ENCODE measurements at places on chromosomes 12 and 14.

- DNase-seq = no peak
These were observed 14.6 kb upstream of the HDAC7 start for GRCh38 chr12:47834199-47834903.

DNA sequence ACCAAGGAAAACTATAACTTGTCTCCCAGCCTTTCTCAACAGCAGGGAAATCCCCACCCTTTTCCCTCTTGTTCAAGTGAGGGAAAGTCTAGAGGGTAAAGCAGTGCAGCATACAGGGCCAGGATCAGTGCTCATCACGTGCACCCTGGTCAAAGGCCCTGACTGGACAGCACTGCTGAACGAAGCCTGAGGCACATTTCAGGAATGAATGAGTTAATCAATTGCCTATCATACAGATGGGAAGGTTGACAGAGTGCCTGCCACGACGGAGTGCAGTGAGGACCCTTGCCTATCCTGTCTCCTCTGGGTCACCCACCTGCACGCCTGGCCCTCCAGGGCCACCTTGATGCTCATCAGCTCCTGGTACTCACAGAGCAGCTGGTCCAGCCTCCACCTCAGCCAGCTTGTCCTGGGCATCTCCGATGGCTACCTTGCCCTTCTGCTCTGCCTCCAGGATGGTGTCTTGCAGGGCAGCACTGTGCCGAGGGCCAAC lies 11.7 kb upstream of the KRT73 start:
- DNase-seq = no peak

- DNase-seq = no peak
These were observed 597 bp downstream of the SOAT2 start for GRCh38 chr12:53103860-53104305.

DNA sequence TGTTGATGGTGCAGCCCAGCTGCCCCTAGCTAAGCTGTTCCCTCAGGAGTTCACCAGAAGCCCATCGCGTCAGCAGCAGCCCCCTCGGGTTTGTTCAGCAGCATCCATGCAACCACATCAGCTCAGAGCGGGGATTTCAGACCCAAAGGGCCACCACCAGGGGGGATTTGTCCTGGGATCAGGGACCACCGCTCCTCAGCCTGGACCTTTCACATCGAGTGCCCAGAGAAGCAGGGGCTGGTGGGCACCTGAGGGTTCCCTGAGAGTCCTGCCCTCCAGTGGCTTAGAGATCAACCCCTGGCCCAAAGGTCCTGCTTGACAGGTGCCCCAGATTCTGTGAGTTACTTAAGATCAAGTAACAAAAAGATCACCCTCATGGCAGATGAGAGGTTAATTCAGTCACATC lies 65.9 kb upstream of the C14orf180 start:
- DNase-seq = no peak

GRCh38 chr12:124608450-124608870 lies 41.0 kb upstream of the NCOR2 start:
- no peak for DNase-seq

DNA sequence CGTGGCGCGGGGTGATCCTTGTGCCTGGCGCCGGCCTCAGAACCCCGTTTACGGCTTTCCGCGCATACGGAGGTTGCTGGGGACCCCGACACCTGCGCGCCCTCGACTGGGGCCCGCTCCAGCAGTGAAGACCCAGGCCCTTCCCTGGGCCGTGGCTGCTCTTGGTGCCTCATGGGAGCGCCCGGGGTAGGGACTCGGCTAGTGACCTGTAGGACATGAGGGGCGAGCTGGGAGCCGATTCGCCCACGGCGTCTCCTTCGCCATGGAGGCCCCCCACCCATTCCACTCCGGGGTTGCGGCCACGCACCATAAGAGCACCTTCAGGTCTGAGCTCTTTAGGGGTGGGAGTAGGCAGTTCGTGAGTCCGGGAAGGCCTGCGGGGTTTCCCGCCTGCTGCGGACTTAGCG lies 14.2 kb upstream of the PAX9 start:
- no peak for DNase-seq

DNA sequence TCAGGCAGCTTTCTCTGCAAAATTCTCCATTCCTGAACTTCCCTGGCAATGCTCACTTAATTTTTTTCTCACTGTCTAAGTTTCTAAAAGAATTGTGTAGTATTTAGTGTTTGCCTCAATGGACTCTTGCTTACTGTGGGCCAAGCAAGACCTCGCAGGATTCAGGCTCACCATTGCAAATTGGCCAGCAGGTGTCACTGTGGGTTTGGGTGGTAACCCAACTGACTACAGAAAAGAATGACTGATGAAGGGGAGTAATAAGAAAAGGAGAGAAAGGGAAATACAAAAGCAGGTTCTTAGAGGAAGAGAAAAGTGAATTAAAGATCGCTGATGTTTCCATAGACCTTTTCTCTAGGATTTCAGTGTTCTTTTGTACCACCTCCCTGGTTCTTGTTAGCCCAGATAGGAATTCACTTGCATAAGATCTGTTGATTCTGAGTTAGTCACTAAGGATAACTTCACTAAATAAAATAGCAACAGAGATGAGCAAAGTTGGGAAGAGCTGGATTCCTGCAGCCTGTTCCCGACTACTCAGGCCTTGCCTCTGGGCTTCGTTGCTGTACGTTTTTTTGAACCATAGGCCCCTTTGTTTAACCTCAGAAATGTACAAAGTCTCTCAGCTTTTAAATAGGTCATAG lies 386.5 kb upstream of the DDHD1 start:
- DNase-seq = peak; percentile 66

GRCh38 chr12:89038831-89039512 lies 313.3 kb downstream of the DUSP6 start:
- DNase-seq = no peak

DNA sequence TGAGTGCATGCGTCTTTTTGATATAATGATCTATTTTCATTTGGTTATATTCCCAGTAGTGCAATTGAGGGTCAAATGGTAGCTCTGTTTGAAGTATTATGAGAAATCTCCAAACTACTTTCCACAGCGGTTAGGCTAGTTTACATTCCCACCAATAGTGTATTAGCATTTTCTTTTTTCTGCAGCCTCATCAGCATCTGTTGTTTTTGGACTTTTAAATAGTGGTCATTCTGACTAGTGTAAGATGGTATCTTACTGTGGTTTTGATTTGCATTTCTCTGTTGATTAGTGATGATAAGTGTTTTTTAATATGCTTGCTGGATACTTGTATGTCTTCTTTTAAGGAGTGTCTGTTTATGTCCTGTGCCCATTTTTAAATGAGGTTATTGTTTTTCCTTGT lies 3.7 kb upstream of the KLRC1 start:
- DNase-seq = no peak

DNA sequence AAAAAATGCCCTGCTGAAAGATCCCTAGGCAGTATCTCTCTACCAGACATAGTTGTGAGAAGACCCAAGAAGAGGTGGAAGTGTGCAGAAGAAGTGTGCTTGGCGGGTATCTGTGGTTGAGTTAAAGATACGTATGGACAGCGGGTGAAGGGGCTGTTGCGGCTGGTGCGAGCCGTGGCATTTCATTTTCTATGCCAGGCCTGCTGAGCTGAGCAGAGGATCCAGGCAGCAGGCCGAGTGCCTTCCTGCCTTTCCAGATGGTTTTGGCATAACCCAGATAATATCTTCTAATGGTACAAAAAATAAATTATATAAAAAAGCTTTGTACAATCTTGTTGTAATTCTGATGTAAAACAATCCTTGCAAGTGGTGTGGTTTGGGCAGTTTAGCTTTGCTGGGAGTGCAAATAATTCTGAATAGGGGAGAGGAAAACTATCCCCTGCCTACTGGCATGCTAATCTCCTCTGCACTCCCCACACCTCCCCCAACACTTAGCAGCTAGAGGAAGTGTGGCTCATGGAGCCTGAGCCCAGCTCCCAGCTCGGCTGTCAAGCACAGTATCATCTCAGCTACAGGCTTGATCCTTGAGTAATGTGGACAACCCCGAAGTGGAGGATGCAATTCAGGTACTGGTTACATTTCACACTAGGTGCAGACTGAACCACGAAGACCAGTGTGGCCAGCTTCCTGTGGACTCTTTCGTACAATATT lies 168.9 kb downstream of the VRK1 start:
- no peak for DNase-seq
